ENCODE measurements at places on chromosomes 16 and 17. TPM values are rescaled to one million over a fixed set of nuclear protein-coding genes. Genes with fewer than 3 reads are reported as not detected.

GRCh38 chr16:78183437-78184237 lies 84.2 kb downstream of the WWOX start:
- peak; percentile 8 for DNase-seq

- no peak for DNase-seq
Observed at GRCh38 chr17:71024172-71024571, 854.8 kb downstream of the KCNJ2 start.

DNA sequence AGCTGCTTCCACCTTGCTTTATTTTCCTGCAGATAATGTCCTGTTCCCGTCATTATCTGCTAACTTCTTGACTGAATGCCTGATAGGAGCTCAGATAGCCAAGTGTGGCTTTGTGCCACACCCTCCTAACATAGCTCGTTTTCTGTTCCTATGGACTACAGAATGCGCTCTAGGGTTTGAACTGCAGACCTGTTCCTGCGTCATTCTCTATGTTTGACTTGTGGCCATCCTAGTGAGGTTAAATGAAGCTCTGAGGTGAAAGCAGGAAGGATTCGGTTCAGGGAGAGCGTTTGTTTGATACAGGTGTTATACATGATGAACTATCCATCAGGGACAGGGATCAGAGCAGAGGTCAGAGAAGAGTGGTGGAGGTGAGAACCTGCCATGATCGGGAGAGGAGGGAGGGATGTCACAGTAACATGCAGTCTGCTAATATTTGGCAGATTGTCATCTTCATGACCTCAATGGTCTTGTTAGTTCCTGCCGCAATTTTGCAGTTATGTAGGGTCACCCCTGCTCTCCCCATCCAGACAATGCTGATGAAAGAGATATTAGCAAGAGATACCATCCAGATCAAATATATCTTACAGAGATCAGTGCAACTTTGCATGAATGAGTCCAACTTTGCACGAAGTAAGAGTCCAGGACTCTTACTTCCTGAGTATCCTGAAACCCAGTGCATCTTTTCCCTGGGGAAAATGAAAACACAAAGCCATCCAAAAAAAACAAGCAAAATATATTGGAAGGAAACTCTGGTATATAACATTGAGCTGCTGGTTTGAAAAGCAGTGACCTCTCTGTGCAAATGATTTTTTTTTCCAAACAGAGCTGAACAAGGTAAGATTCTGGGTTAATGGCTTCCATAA lies 32.8 kb downstream of the MPHOSPH6 start:
- DNase-seq, result no peak

DNA sequence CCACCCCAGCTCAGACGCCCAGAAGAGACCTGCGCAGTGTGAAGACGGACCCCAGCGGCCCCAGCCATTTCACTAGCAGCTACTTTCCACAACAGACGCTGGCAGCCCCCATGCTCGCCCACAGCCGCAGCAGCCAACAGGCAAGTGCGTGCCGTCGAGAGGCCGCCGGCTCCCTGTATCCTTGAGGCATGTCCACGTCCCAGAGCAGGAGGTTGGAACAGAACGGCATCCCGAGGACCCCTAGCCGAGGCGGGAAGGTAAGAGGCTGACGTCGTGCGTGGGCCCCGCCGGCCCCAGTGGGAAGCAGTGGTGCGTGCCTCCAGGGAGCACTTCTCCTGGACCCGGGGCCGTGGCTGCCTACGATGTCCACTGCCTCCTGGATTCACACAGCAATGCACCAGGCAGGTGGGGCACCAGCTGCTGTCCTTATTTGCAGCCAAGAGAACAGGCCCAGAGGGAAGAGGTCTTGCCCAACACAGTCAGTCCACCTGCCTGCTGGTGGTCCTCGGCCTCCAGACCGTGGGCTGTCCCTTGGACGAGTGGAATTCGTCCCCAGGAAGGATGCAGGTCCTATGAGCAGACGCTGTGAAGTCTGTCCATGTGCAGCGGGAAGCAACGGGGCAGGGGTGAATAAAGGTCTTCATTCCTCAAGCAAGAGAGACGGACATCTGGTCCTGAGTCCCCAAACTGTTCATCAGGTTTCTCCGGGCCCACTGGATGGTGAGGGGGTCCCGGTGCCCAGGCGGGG lies 38.5 kb downstream of the SLC7A5 start:
- no peak for DNase-seq

DNA sequence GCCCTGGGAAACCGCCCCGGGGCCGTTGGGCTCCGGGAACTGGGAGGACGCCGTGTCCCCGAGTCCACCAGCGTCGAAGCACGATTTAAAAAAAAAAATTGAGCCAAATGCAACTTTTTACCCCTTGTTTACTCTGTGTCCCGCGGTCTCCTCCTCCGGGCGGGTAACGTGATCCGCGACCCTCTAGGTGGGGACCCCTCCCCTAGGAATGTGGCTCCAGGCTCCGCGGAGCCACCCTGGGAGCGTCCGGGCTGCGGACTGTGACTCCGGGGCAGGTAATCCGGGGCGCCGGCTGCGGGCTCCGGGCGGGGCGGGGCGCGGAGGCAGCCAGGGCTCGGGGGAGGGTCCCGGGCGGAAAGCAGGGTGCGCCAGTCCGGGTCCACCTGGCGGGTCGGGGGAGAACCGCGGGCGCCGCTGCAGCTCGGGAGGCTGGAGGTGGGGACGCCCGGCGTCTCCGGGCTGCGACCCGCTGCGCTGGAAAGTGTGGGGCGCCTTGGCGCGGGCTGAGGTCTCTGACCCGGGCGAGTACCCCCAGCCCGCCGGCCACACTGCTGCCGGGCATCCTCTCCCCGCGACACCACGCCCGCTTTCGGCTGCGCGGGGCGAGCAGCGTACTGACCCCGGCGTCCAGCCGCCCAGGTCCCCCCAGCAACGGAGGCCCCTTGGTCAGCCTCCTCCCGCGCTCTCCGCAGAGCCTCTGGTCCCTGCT lies 852 bp upstream of the HELZ start:
- no peak for DNase-seq

DNA sequence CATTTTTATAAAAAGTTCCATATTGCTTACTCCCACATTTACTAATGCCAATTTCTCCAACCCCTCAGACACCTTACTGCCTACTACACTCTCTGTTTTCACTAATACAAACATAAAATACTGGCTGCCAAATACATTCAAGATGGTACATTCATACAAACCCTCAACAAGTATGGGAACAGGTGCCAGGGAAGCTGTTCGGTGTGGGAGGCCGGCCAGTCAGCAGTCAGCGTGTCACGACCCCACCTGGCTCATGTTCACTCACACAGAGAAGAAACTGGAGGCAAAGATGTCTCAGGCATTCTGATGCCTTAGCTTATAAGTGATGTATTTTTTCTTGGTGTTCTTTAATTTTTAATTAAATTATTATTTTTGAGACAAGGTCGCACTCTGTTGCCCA lies 42.4 kb upstream of the TRAP1 start:
- no peak for DNase-seq

GRCh38 chr16:47359478-47359877 lies 101.4 kb downstream of the ITFG1 start:
- DNase-seq, result no peak

- DNase-seq, result no peak
Observed at GRCh38 chr17:74631468-74632450, 8.2 kb upstream of the CD300E start.

DNA sequence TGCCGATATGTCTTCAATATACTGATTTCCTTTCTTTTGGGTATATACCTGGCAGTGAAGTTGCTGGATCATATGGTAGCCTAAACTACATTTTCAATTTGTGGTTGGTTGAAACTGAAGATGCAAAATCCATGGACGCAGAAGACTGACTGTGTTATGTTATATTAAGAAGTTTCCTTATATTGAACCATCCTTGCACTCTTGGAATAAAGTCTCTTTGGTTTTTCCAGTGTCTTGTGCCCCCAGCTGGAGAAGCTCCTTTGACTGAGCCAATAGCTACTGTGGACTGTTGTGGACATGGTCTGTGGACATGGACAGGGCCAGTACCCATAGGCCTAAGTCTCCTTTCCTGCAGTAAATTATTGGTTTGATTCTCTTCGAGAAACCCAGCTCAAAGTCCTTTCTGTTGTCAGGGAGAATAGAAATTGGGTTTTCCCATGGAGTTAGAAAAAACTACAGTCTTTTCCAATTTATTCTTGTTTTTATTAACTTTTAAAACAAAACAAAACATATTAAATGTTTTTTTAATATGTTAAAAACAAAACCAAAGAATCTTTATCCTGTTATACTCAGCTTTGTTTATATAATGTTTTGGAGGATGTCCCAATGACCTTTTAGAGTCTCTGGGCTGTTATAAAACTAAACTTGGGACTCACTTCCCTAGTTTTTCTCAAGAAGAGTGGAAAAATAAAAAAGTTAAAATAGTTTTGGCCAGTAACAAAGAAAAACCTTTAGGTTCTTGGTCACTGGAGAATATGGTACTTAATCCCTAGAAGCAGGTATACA lies 15.2 kb upstream of the IL34 start:
- no peak for DNase-seq

GRCh38 chr17:12320286-12320685 lies 299.6 kb downstream of the MAP2K4 start:
- no peak for DNase-seq

DNA sequence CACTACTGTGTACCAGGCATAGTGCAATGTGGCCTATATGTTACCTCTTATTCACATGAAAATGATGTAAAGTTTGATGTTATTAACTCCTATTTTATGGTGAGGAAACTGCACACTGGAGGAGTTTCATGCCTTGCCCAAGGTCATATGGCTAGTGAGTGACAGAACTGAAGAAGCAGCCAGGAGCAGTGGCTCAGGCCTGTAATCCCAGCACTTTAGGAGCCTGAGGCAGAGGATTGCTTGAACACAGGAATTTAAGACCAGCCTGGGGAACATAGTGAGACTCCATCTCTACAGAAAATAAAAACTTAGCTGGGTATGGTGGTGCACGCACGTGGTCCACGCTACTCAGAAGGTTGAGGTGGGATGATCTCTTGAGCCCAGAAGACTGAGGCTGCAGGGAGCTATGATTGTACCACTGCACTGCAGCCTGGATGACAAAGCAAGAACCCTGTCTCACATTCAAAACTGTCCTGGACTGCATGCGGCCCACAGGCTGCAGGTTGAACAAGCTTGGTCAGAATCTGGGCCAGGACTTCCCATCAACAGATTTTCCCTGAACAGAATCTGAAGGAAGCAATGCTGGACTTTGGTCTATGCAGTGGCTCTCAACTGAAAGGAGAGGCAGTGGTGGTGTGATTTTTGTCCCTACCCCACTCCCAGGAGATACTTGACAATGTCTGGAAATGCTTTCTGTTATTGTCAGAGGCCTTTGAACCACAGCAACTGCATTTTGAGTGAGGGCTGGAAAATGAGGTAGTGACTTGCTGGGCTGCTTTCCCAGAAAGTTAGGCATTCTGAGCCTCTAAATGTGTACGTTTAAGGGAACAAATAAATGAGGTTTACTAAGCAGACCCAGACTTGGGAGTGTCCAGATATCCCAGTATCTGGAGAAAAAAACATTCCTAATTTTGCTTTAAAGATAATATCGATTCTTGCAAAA lies 479.5 kb downstream of the TMEM114 start:
- DNase-seq, result no peak

- no peak for DNase-seq
Observed at GRCh38 chr17:64126918-64127317, 3.0 kb downstream of the ERN1 start.

GRCh38 chr16:68356249-68356918 lies 45.6 kb downstream of the PRMT7 start:
- DNase-seq, result no peak

DNA sequence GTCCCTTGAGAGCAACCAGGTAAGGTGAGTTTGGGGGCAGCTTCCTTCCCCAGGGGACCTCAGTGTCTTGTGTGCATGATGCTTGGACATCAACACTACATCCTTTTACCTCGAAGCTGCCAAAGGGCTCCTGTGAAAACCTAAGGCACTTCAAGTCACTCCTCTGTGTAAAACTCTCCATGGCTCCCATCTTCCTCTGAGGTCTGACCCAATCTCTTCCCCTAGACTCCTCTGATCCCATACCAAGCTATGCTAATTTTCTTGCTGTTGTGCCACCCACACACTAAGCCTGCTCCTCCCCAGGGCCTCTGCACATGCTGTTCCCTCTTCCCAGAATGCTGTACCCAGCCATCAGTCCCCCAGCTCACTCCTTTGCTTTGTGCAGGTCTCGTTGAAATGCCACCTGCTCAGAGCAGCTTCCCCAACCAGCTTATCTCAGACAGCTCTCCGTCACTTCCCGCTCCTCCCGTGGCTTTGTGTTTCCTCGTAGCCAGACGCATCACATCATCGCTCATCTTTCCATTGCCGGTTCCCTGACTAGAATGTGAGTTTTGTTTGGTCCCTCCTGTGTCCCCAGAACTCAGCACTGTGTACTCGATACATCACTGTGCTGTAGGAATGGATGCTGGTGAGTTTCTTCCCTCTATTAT lies 78.4 kb downstream of the CNGB1 start:
- DNase-seq, result no peak

DNA sequence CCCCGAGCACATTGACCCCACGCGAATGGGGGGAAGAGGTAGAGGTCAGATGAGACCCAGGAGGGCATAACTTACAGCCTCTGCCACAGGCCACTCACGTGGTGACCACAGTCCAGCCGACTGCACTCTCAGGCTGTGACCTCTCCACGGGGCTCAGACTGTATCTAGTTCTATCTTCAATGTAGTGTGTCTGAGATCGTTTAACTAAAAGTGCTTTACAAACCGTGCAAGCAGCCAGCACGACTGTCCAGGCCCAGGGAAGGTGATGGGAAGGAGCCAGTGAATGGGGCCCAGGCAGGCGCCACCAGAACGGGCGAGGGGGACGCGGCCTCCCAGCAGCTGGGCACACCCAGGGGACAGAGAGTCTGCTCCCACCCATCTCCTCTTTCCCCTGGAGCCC lies 108.6 kb downstream of the ANKRD11 start:
- DNase-seq, result no peak

GRCh38 chr17:45973099-45973780 lies 25.8 kb upstream of the STH start:
- DNase-seq, result no peak

DNA sequence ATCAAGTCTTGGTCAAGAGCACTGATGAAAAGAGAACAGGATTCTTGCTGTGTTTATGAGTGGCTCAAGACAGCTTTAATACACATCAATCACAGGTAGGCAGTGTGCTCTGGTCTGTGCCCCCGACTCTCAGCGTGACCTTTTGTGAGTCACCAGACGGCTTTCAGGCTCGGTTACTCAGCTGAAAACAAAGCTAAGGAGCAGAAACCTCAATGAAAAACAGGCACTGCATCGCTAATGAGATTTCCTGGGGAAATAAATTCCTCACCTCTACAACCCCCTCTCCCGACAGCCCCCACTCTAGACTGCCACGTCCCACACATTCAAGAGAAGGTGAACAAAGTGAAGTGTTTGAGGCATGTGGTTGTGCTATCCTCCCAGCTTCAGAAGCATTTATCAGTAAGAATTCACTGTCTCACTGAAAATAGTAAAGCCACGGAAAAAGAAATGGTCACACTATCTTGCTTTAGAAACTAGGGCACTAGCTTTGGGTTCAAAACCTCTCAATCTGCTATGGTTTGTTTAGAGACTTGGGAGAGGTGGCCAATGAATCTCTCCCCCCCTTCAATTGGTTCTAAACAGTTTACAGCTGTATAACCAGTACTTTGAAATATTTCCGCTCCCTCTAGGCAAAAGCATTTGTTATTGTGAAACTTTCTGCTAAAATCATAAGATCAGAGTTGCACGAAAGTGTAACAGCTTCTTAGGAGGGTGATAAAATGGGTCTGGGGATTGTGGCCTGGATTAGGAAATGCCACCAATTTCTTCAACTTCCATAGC lies 199.5 kb upstream of the PMFBP1 start:
- no peak for DNase-seq

The TBC1D3K gene
- not detected for polyA plus RNA-seq

The PERCC1 gene
- polyA plus RNA-seq, result not detected

The PRSS36 gene
- 2.6 TPM for polyA plus RNA-seq

The TSNAXIP1 gene
- 2.0 TPM for polyA plus RNA-seq

The ZG16 gene
- polyA plus RNA-seq, result not detected

The CD300E gene
- polyA plus RNA-seq, result 2.1 TPM

All from urinary bladder (tissue), 4 donors.